SJCRH30 (cell line): ENCODE measurements at places on chromosomes 7 and 10.

- peak; percentile 63 for DNase-seq
Measured at GRCh38 chr10:65548001-65548400, 1377.8 kb upstream of the LRRTM3 start.

DNA sequence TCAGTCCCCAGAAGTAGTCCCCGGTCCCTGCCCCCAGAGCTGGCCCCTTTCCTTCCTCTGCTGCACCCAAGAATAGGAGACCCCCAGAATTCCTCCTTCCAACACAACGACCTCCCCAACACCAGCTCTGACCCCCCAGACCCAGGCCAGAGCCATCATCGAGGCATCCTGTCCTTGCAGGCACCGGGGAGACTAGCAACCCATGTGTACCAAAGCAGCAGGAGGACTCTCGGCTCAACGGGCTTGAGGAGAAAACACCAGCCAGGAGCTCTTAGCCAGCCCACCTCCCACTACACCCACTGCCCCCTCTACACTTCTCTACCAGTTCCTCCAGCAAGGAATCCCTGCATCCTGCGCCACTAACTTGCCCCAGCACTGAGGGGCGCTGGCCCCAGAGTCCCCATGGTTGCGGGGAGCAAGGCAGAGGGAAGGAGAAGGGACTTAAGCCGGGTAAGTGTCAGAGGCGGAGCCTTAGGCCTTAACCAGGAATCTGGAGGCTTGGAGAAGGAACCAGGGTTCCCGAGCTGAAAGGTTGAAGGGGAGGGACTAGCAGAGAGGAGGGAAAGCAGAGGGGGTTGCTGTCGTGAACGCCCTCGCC is 3.9 kb downstream of the GRID1 start:
- DNase-seq, result no peak

- DNase-seq, result no peak
Measured at GRCh38 chr7:139709485-139709884, 68.3 kb downstream of the HIPK2 start.

GRCh38 chr10:35635576-35635975 is 6.5 kb downstream of the FZD8 start:
- peak; percentile 84 for DNase-seq

- no peak for DNase-seq
Measured at GRCh38 chr7:151327022-151327421, 14.6 kb upstream of the NUB1 start.

DNA sequence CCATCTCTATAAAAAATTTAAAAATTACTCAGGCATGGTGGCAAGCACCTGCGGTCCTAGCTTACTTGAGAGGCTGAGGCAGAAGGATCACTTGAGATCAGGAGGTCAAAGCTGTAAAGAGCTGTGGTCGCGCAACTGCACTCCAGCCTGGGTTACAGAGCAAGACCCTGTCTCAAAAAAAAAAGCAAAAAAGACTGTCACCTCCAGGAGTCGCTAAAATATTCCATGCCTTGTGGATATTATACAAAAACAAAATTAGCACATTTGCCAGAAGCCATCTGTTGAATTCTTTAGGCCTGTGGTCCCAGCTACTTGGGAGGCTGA is 87.0 kb upstream of the SDK1 start:
- no peak for DNase-seq

- no peak for DNase-seq
Measured at GRCh38 chr10:55627501-55628051, 733.5 kb downstream of the ZWINT start.

- DNase-seq, result no peak
Measured at GRCh38 chr7:18993933-18994668, 123.3 kb downstream of the TWIST1 start.

DNA sequence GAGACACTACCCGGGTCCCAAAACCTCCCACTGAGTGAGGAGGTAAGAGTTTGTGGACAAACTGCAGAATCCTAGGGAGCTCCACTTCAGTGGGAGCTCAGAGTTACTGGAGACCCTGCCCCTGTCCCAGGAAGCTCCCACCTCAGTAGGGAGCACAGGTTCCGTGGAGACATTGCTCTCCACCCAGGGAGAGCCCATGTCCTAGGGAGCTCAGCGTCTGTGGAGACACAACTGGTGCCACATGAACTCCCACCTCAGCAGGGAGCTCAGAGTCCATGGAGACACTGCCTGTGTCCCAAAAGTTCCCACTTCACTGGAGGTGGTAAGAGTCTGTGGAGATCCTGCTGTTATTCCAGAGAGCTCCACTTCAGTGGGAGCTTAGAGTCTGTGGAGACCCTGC is 6.3 kb downstream of the MYO1G start:
- no peak for DNase-seq

DNA sequence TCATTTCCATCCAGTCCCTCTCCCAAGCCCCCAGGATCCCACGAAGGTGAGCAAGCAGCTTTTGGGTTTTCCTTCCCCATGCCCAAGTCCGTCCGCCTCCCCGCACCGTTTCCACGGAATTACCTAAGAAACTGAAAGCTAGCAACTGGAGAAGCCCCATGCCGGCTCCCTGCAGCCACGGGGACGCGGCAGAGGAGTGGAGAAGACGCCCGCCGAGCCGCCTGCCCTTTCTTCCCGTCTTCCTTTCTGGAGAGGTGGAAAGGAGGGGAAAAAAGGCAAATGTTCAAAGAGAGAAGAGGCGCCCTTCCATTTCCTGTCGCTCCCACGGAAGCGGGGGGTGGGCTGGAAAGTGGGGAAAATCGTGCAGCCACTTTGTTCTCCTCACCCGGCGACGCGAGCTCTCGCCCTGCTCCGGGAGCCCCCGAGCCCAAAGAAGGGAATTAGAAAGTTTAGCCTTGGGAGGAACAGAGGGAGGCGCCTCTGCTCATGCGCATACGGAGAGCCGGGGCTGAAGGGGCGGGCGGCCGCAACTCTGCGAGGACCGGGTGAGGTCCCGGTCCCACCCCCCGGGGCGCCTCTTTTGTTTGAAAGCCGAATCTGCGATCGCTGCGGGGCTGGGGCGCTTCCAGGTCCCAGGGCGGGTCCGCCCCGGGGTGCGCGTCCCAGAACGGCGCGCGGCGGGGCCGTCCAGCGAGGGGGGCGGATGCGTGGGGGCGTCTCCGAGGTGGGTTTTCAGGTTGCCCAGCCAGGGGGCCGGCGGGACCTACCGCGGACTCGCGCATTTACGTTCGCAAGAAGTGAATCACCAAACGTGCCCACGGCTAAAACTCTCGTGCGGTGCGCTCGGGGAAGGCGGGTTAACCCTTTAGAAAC is at the start of gene LAMB1:
LAMB1 (minus strand) TSS at position 436 of the 873 bp plus-strand sequence; CDS start at position 160, 276 bp downstream.
- peak; percentile 90 for DNase-seq

DNA sequence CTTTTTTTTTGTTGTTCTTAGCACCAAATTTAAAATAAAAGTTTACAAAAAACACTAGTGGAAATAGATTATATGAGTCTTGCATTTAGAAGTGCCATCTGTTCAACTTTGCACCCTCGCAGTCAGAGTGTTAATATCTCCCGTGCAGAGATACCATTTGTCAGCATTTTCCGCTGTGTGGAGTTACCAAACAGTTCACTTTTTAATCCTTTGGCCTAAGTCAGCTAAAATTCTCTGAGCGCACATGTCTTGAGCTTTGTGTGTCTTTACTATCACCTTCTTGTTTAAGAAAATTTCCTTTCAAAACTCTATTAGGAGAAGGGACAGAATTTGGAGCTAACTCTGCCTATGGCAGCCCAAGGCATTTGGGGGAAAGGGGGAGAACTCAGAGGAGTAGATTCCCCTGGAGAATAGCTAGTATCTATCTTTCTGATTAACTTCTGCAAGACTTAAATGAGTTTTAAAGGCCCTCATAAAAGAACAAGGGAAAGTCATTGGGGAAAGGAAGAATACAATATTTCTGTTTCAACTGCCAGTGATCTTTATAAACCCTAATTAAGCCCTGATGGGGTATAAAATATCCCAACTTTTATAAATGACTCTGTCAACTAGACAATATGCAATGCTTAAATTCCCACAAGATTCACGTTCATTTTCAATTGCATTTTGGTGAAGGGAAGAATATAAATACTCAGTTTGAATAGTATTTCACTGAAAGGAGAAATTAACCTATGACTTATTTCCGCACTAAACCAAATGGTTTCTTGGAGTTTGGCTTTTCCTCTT is 114.9 kb upstream of the RAB11FIP2 start:
- DNase-seq, result no peak

- no peak for DNase-seq
Measured at GRCh38 chr7:16916738-16917137, 35.0 kb upstream of the AGR3 start.

- DNase-seq, result peak; percentile 65
Measured at GRCh38 chr10:31770307-31770902, 158.2 kb downstream of the ARHGAP12 start.

- DNase-seq, result no peak
Measured at GRCh38 chr10:78456649-78457400, 423.2 kb downstream of the RPS24 start.

DNA sequence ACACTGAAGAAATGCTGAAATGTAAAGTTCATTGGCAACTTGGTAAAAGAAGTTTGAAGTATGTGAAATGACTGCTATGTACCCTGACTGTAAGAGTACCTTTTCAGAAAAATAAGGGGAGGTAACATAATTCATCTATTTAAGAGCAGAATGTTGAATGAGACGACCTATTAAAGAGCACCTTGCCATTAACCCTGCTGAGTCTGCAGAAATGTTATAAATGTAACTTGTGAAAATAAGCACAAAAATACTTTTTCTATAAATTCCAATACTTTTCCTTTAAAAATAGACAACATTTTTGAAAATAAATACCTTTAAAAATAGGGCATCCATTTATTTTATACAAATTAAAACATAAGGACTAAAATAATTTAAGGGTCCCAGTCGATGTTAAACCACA is 7.7 kb downstream of the TM9SF3 start:
- no peak for DNase-seq

GRCh38 chr10:29623797-29624196 is 11.0 kb downstream of the SVIL start:
- no peak for DNase-seq

DNA sequence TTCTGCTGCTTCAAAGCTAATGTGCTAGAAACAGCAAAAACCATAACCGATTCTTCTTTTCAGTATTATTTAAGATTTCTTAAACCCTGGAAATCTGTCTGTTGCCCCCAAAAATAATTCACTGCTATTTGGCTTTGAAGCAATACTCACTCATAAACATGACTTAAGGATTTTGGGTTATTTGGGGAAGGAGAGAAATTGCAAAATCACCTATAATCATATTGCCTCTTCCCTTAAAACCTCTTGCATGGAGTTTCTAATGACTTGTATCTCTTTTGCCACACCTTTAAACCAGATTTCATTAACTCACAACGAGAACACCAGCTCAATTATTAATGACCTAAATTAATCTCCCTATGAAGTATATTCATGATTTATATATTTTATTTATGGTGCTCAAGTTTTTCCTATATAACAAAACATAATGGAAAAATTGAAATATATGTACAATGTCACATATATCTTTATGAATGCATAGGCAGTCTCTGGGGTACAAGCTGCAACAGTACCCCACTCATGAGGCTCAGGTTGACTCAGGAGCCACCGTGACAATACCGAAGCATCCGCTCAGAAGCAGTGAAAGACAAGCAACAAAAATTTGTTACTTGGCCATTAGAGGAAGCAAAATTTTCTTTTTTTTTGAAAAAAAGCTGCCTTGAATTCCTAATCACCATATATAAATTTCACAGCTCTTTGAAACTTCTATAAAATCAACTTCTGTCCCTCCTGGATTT is 3.0 kb downstream of the NAMPT start:
- DNase-seq, result no peak

DNA sequence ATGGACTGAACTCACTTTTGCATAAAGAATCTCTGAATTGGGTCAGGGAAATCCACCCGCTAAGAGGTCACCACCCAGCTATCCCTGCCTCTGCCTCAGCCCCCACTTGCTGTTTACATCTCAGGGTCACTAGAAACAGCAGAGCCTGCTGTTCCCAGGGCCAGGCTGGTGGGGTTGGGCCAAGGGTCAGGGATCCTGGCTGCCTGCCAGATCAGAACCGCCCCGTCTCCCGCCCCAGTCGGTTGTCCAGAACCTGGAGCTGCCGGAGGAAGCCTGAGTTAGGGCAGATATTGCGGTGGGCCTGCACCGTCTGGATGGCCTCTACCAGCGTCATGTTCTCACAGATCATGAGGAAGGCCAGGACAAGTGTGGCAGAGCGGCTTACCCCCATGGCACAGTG is 17.0 kb upstream of the SAMD8 start:
- DNase-seq, result no peak

DNA sequence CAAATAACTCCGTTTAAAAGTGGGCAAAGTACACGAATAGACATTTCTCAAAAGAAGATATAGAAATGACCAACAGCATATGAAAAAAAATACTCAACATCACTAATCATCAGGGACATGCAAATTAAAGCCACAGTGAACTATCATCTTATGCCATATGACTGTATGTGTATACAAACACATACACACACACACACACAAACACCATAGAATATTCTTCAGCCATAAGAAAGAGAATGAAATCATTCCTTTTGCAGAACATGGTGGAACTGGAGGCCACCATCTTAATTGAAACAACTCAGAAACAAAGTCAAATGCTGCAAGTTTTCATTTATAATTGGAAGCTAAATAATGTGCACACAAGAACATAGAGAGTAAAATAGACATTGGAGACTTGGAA is 1019.4 kb downstream of the KCNMA1 start:
- no peak for DNase-seq

GRCh38 chr10:77989081-77989724 is 40.1 kb downstream of the POLR3A start:
- no peak for DNase-seq

DNA sequence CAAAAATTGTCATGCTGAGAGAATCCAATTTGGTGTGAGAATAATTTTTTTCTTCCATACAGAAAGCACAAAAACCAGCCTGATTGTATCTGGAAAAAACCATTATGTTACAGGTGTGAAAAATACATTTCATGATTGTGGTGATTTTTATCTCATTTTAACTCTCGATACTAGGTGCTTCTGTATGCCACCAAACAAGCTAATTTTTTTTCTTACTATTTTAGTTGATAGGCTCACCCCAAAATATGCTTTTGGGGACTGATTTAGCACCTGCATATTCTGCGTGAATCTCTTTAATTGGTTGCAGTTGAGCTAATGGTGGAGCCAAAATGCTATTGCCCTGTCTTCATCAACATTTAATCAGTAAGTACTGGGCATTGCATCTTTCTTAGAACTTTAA is 1.9 kb downstream of the DMTF1 start:
- no peak for DNase-seq

- DNase-seq, result no peak
Measured at GRCh38 chr7:142739923-142740492, 9.3 kb upstream of the PRSS1 start.
